NCI-H187 treated with DMSO at 0.1 percent for 48 hours (cell line): ENCODE measurements at places on chromosomes 2 and 18.

- no peak for DNase-seq
Observed at GRCh38 chr18:44465381-44465841, 215.3 kb upstream of the SETBP1 start.

GRCh38 chr18:35050705-35051195 is 9.5 kb downstream of the MAPRE2 start:
- no peak for DNase-seq

- DNase-seq = no peak
Observed at GRCh38 chr2:144099340-144099739, 420.6 kb downstream of the ZEB2 start.

DNA sequence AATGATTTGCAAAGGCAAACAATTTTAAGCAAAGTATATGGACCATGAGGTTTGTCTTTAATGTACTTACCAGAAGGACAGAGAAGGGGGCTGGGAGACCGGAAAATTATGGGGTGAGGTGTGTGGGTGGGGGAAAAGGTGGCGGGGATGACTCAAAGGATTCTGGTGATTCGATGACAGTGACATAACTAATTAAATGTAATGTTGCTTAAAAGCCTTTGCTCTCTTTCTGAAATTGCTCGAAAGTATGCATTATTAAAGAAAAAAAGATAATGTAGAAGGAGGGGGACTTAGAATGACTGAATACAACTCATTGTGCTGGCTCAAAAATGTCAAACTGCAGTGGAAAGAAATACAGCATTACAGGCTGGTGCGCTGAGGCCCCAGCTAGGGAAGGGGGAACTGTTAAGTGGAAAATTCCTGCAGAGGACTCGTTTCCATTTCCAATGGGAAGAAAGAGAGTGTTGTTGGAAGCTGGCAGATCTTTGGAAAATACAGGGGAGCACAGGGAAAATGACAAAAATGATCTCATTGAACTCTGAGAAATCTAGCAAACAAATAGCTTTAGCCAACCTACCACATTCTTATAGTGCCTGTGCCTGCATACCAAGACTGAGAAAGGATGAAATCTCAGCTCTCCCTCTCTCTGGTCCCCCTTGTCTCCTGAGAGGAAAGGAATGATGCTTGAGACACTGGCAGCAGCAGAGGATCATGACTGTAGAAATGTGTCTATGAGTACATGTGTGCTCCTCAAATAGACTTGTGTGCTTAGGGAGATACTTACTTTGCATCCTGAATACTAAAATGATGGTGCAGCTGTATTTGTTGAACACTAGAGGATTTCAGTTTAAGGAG is 632.4 kb downstream of the NYAP2 start:
- no peak for DNase-seq

DNA sequence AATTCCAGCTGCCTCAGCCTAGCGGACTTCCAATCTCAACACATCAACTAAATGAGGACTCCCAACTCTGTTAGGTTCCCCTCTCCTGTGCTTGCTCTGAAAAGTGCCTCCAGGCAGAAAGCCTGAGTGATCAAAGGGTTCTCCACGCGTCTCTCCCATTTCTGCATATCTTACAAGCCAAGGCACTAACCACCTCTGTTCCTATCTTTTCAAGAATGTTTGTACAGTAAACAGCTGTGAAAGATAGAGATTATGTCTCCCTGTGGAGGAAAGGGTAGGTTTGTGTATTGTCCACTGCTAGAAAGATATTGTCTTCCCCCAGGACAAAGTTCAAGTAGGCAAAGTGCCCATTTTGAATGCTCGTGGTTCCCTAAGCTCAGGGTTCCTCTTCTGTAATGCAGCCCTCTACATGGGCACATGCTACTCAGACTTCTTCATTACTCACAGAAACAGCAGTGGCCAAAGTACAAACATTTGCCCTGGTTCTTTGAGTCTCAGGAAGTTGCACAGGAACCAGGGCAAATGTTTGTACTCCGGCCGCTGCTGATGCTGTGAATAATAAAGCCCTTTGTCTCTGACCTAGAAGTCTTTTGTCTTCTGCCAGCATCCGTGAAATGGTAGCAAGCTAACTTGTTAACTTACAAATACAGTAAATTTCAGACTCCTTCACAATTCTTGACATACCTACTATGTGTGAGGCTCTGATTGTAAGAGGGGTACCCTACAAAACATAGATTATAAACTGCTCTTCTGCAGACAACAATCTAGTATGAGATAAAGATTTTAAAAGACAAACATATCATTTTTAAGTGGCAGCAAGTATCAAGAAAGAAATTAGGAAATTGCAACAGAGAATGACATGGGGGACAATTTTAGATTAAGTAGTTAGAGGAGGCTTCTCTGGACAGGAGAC is 44.5 kb downstream of the PKDCC start:
- no peak for DNase-seq

DNA sequence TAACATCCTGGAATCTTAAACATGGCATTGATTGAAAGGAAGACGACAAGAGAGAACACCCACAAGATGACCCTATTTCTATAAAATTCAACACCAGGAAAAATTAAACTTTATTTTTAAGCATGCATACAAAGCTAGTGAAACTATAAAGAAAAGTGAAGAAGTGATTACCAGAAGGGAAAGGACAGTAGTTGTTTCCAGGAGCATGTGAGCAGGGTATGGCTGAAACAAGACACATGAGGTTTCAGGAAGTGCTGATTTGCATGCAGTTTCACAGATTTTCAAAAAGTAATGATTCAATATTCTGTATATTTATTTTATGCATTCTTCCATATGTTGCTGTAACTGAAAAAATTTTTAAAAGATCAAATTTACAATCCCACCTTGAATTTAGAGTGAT is 24.6 kb upstream of the DAW1 start:
- no peak for DNase-seq

GRCh38 chr2:67384123-67384822 is 12.9 kb upstream of the ETAA1 start:
- DNase-seq = no peak

DNA sequence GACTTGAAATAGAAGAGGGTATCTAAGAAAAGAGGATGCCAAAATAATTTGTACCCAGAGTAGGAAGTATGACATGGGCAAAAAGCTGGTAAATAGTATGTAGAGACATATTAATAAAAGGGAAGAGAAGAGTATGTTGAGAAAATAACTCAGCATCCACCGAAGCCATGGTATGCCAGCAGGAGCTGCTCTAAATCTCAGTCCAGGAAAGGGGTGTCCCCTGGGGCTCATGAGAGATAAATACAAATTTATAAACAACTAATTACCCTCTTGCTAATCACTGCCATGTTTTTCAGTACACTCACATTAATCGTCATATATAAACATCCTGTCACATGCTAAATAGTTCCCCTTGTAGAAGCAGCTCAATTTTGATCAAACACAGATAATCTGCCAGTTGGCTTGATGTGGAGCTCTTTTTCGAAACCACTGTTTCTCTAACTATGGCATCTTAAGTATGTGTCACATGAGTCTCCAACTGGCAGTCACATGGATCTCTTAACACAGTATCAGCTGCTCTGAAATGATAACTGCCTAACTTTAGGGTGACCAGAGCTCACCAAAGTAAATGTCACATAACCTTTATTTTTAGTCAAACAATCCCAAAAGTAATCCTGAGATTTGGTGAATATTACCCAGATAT is 31.9 kb downstream of the EXOC6B start:
- DNase-seq = no peak

GRCh38 chr18:79790996-79791972 is 6.5 kb upstream of the KCNG2 start:
- DNase-seq = no peak

- no peak for DNase-seq
Observed at GRCh38 chr18:7683753-7684152, 116.6 kb downstream of the PTPRM start.

DNA sequence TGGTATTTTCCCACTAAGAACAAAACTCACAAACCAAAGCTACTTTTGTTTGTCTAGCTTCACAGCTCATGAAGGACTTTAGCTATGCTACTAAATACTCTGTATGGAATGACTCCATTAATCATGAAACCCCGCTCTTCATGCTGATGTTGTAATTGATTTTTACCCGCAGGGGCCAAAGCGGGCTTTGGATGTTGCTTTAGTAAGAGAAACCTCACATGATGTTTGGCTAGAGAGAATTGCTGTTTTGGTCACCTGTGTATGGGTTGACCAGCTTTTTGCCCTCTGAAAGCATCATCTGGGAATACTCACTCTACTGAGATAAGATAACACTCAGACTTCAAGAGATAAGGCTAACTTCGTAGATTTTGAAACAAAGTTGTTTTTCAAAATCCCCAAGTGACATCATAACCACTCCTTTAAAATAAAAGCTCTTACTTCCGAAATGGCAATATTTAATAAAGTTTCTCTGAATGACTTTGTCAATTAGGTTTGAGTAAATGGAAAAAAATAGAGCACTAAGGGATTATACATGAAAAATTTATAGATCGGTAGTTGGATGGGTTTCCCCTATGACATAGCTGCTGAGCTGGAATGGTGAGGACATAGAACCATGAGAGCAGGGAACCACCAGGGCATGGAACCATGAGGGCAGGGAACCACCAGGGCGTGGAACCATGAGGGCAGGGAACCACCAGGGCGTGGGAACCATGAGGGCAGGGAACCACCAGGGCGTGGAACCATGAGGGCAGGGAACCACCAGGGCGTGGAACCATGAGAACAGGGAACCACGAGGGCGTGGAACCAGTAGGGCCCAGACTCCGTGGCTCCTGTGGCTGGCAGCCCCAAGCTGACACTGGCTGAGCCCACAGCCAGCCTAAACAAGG is 31.9 kb downstream of the ACKR3 start:
- no peak for DNase-seq

DNA sequence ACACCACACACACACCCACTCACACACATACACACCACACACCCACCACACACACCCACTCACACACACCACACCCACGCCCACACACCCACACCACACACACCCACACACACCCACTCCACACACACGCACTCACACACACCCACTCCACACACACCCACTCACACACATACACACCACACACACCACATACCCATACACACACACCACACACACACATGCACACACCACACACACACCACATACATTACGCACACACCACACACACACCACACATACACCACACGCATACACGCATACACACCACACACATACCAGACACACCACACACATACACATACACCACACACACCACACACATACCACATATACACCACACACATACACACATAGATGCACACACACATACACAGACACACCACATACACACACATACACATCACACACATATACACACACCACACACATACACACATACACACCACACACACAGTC is 37.9 kb downstream of the MCFD2 start:
- DNase-seq = no peak

- no peak for DNase-seq
Observed at GRCh38 chr2:86226636-86227520, 27.6 kb downstream of the MRPL35 start.

DNA sequence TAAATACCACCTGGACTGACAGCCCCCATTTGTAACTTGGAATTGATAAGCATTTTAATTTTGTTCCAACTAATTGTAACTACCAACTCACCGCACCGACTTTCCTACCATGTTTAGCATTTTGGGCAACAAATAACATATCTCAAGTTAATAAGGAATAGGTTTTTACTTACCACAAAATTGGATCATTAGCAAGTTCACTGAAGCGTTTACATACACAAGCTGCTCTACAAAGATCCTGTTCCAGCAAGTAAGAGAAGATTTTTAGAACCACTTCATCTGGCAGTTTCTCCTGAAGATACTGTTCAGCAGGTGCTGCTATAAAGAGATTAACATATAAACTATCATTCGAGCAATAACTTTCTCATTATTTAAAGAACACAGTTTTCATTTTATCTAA is 55.7 kb downstream of the MSH6 start:
- no peak for DNase-seq

GRCh38 chr2:165462443-165462842 is 7.1 kb upstream of the CSRNP3 start:
- DNase-seq = no peak

DNA sequence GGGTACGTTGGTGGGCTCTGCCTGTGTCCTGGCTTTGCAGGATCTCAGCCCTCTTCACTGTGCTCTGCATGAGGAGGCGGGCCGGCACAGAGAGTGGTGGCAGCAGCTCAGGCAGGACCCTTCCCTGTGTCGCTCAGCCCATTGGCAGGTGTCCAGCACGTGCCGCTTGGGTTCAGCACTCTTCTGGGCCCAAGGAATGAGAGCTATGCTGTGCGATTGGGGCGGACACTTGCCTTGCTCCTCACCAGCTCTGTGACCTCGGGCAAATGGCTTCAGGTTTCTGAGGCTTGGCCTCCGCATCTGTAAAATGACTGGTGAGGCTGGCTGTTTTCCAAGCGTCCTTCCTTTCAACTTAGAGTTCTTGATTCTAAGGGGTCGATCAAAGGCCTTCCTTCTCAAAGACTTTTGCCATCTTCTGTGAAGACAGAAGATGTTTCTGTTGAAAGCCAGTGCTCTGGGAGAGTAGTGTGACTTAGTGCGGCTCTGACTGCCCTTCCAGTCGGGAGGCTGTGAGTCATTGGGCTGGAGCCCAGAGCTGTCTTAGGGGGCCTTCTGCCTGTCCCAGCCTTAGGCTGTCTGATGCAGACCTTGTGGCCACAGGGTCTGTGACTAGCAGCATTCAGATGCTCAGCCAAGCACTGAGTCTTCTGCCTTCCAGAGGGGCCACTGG is 35.6 kb downstream of the GLI2 start:
- no peak for DNase-seq

DNA sequence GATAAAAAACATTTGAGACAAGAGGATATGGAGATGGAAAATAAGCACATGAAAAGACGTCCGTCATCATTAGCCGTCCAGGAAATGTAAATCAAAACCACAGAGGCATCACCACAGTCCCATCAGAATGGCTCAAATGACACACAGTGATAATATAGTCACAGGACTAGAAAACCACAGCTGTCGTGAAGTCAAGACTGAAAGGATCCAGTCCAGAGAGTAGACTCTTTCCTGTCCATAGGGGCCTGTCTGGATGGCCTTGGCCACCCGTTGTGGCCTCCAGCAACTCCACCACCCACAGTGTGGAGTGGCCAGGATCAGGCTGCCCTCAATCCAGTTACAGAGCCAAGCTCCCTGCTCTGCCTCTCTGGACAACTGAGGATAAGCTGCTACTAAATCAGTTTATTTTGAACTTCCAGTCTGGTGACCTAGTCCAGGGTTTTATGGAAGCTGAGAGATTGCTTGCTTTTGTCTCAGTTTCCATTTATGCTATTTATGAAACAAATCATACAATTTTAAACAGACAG is 60.4 kb downstream of the RHOB start:
- no peak for DNase-seq

DNA sequence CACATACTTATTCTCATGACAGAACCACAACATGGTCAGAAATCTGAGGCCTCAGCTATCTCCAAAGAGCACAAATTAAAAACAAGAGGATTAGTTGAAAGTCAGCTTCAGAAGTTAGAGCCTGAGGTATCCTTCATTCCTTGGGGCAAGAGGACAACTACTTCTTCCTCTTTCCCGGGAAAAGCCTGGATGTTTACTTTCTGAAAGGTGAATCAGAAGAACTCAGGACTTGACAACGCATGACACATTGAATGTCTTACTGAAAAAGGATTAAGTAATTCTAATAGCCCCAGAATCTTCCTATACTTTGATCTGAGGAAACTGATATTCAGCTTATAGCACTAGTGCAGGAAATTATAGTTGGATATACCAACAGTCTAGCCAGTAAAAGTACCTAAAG is 573.2 kb downstream of the METTL4 start:
- no peak for DNase-seq

GRCh38 chr18:23864624-23865023 is 149.9 kb upstream of the TTC39C start:
- no peak for DNase-seq

- no peak for DNase-seq
Observed at GRCh38 chr2:186695081-186695756, 1.4 kb downstream of the FAM171B start.
